ENCODE measurements at places on chromosomes 16 and 17.
A peak's percentile ranks its signal among the peaks of the same experiment; 100 is the strongest.

GRCh38 chr16:57867000-57867561 is 64.8 kb upstream of the KIFC3 start:
- DNase-seq = no peak

DNA sequence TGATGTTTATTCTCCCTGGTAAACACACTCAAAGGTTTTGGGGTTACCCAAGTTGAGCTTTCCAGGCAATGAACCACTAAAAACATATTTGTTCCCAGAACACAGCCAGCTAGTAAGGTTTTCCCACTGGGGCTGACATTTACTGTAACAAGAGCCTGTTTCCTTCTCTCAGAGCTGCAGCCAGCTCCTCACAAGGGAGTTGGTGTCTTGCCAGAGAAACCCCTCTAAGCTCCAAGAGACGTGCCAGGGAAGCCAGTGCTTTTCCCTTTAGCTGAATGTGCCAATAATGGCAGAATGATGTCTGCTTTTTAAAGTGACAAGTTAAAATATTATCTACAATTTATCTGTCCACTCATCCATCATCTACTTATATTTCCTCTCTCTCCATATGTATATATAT is 170.8 kb upstream of the RBFOX1 start:
- no peak for DNase-seq

- peak; percentile 67 for DNase-seq
Observed at GRCh38 chr17:48618256-48618896, 3.3 kb upstream of the HOXB8 start.

- no peak for DNase-seq
Observed at GRCh38 chr17:5488752-5489151, 2.4 kb downstream of the MIS12 start.

DNA sequence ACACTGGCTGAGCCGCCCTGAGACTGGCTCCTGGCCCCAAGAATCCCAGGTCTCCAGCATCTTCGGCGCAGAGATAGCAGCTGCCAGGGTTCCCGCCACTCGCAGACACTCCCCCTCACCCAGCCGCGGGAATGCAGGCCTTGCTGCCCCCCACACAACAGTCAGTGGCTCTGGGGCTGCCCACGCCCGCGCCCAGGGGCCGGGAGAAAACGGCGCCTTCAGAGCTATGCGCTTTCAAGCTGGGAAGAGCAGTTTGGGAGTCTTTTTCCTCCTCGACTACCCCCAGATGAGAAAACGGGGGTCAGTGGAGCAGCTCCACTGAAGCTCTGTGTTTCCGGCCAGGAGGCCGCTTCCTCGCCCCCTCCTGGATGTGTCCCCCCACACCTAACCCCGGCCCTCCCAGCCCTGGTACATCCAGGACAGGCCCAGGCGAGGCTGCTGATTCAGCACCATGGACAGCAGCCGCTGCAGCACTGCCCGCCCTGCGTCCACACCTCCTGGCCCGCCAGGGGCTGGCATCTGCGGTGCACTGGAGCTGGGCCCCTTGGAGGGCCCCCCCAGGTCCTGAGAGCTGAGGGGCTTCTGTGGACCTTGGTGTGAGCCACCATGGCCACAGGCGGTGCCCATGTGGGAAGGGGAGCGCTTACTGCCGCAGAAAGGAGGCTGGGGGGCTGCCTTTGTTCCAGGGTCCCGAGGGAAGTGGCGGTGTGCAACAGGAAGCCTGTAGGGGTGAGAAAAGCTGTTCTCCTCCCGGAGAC is 35.7 kb downstream of the CACNA1H start:
- peak; percentile 18 for DNase-seq

DNA sequence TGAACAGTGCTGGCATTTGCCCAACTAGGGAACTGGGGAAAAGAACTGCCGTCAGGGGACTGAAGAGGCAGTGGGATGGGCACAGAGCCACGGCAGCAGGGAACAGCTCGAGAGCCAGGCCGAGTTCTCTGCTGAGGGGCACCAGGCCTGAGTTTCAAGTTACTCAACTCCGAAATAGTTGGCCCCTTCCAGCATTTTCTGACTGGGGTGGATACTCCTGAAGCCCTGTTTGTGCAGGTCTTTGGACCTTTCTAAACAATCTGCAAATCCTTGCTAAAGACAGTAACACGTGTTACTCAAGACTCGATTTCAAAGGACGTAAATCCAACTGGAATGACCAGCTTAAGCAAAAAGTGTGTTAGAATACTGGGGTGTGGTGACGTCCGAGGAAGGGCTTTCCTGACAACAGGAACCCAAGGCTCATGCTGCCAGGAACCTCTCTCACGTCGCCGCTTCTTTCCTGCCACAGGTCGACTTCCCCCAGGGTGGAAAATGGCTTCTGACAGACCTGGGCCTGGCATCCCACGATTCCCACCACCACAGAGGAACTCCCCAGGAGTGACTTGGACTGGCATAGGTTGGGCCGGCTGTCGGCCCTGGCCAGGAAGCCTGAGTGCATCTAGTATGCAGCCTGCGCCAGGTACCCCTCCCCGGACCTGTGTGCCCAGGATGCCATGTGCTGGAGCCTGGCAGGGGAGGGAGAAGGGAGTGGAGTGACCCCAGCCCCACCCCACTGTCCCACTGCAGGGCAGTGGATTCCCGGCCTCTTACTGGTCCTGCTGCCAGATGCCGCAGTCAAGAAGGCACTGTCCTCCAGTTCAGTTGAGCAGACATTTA is 71.9 kb downstream of the N4BP1 start:
- no peak for DNase-seq

DNA sequence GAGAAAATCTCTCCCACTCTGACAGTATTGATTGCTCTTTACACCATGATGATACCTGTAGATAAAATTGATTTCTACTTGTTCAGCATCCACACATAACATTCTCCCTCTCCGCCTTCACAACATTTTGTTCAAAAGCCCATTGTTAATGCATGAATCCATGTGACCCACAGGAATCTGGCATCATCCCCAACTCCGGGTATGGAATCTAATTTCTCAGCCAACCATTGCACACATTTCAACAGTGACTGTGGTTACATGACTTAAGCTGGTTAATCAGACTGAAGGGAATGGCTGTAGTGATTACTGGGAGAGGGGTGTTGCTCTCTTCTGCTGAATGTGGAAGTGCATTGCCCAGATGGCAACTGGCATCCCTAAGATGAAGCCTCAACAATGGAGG is 161.4 kb upstream of the C16orf82 start:
- DNase-seq = no peak

- DNase-seq = peak; percentile 72
Observed at GRCh38 chr17:78253946-78254672, 22.7 kb downstream of the TMEM235 start.

DNA sequence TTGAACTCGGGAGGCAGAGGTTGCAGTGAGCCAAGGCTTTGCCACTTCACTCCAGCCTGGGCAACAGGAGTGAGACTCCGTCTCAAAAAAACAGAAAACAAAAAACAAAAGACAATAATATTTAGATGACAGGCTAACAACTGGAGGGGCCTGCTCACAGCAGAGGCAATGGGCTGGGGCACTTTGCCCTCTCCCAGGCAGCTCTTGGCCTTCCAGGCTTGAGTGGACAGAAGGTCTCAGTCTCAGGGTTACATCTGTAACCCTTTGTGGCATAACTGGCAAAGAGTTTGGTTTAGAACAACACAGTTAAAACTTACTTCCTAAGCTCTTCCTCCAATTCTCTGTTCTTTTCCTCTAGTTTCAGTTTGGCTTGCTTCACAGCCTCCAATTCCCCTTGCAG is 114.9 kb downstream of the SPAG9 start:
- DNase-seq = no peak

- DNase-seq = no peak
Observed at GRCh38 chr16:70704586-70704985, 18.7 kb upstream of the MTSS2 start.

DNA sequence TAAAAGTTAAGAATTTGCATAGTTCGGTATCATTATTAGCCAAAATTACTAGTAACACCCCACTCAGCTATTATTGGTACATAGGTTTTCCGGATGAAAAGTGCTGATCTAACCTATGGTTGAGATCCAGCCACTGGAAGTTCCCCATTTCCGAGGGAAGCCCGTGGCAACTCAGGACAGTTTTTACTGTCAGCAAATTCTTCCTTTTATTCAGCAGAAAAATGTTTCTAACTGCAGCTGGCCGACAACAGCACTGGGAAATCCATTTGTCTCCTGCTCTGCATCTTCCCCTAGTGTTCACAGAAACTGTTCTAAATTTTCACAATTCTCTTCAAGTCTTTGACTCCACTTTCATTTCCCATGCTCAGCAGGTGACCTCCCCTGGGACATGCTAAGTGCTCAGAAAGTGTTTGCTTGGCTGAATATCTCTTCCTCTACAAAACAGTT is 15.5 kb upstream of the MMD start:
- DNase-seq = no peak

GRCh38 chr16:62256406-62256805 is 220.2 kb upstream of the CDH8 start:
- DNase-seq = no peak

- DNase-seq = no peak
Observed at GRCh38 chr17:9098242-9098825, 77.0 kb downstream of the NTN1 start.

GRCh38 chr17:3727041-3727440 is 3.3 kb downstream of the HASPIN start:
- DNase-seq = no peak

- DNase-seq = no peak
Observed at GRCh38 chr16:69618307-69618706, 52.5 kb downstream of the NFAT5 start.

- DNase-seq = no peak
Observed at GRCh38 chr16:80480664-80481063, 60.1 kb upstream of the DYNLRB2 start.

DNA sequence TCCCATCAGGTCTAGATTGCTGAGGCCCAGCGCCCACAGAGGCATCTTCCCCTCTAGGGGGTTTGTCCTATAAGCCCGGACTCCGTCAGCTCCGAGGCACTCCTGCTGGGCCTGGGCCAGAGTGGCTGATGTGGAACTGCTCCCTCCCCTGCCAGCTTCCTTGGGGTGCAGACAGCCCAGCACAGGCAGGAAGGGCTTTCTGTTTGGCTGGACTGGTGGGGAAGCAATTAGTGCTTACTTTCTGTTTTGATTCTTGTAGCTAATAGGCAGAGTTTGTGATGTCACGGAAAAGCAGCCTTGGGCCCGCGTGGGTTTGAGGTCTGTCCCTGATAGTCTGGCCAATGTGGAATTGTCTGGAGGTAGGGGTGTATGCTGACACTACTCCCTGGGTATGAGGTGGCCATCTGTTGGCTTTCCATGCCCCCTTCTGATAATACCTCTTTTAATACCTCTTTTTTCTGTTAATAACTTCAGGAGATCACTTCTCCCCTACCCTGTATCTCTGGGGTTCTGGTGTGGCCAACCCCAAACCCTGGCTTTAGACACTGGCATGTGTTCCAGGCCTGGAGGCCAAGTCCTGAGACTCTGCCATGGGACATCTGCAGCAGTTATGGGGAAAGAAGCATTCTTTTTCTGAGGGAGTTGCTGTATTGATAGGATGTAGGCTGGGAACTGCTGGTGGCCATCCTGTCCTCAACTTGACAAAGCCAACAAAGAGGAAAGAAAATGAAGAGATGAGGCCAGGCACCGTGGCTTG is 190.9 kb downstream of the RAB11FIP4 start:
- no peak for DNase-seq

DNA sequence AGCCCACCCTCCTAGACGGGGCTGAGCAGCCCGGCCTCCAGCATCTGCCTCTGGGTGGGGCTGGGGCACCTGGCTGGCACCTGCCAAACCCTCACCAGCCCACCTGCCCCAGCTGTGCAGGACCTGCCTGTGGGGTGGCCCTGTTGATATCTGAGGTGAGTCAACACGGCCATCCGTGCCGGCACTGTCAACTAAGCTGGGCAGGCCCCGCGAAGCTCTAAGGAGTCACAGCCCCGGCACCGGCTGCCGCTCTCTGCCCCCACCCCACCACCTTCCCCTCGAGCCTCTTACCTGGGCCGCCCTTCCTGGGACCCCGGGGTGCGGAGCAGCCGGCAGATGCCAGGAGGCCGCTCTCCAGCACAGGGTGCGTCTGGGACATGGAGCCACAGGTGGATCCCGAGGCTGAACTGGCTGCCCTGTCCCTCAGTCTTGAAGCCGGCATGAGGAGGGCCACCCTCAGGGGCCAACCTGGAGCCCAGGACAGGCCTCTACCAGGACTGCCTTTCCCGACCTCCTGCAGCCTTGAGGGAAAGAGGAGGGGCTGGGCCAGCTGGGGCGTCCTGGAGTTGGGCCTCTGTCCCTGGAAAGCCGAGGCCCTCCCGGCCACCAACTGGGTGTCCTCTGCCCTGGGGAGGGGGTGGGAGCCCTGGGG is 515 bp downstream of the CBFA2T3 start:
- DNase-seq = no peak

DNA sequence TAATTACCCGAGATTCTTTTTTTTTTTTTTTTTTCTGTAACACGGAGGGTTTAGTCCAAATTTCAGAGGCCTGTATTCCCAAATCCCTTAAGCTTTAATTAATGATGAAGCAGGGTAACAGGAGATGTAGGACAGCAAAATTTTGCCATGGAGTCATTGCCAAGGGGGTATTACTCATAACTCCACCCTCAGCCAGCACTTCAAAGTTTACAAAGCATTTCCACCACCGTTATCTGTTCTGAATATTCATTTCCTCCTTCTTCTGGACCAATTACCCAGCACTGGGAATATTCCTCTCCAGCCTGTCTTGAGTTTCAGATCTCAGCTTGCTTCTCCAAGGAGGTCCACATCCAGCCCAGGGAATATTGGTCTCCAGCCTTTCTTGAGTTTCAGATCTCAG is 747.5 kb upstream of the EEF2KMT start:
- no peak for DNase-seq

DNA sequence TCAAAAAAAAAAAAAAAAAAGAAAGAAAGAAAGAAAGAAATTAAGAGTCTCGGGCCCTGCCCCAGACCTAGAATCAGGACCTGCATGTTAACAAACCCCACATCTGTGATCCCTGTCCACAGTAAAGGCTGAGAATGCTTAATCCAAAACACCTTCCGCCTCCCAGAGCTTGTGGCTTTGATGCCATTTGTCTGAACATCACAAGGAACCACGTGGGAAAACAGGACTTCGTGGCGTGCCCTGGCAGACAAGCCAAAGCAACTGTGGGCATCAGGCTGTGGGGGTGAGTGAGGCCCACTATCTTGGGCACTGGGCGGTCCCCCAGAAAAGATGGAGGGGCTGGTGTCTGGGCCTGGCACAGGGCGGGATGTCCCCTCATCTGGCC is 173.4 kb upstream of the CIBAR2 start:
- no peak for DNase-seq

GRCh38 chr17:77846531-77847085 is 111.9 kb upstream of the TNRC6C start:
- no peak for DNase-seq

GRCh38 chr16:85616607-85617321 is 3.6 kb downstream of the GSE1 start:
- no peak for DNase-seq

GRCh38 chr17:71158437-71158836 is 962.4 kb upstream of the SOX9 start:
- DNase-seq = no peak

All from stimulated activated CD4-positive, alpha-beta T cell treated with anti-CD3 and anti-CD28 coated beads, TNF-alpha, amount 100 ng/mL, for 4 hours (primary cell).